ENCODE measurements at places on chromosomes 12 and 14.

DNA sequence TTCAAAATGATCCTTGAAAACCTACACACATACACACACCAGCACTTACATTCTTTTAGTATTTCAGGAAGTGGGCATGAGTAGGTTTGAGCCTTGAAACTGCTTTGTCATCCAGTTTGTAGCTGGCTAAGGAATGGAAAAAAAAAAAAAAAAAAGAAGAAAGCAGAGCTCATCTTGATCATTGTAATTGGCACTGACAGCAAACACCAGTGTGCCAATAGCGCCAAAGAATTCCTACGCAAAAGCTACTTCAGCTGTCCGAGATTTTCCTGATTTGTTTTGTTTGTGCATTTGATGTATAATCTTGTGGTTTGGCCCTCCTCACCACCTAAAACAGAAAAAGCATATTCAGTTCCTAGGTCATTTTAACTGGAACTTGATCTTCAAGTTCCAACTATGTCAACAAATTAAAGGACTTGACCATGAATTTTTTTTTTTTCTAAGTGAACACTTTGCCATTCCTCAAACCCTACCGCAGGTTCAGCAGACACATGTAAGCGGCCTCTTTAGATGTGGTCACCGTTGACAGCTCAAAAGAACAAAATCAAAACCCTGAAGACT, 57.3 kb downstream of the FLRT2 start:
- DNase-seq: no peak

DNA sequence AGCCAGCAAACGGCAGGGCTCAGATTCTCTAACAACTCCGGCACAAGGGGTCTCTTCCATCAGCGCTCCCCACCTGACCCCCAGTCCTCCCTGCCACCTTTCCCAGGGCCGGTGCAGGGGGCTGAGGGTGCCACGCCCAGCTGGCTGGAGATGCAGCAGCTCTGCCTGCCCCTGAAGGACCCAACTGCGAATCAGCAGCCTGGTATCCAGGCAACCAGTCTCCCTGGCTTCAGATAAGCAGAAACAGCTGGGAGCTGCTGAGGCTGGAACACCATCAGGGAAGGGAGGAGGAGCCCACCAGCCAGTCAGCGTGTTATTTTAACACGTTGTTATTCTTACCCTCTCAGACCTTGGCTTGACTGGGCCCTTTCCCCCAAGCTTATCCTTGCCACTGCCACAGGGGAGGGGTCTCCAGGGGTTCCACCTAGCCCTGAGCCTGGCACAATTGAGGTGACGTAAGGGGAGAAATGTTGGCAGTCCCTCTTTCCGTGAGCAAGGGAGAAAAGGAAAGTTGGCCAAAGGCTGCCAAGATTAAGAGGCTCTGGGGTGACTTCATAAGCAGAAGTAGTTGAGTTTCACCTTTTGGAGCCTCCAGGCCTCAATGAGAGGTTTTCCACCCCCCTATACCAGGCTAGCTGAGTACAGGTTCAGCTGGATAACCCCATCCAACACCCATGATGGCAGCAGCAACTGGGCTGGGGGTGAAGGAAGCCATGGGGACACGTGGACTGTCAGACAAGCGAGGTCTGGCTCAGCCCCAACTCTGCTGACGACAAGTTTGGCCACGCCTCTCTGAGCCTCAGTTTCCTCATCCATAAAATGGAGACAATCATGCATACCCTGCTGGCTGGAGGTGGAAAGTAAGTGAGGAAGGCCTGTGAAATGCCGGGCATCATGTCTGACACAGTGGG, 91.1 kb downstream of the IRF2BPL start:
- no peak for DNase-seq

DNA sequence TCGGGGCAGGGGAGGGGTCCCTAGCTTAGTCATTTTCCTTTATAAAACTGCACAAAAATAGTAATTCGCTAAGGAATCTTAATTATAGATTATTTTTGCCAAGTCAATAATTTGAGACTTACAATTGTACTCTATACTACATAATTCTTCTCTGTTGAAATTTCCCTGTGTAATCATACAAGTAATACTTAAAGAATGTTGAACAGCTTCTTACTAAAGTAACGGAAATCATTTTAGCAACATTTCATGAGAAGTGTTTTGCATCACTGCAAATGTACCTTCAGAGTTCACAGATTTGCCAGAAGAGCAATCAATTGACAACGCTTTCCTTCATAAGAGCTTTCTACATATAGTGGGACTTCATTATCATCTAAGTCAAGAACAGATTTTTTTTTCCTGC, 7.9 kb upstream of the GNG2 start:
- DNase-seq: no peak

GRCh38 chr14:105138551-105139111, 29.9 kb downstream of the JAG2 start:
- peak; percentile 39 for DNase-seq

- no peak for DNase-seq
Measured at GRCh38 chr14:47392326-47392725, 283.1 kb downstream of the MDGA2 start.

GRCh38 chr14:68894123-68894522, 85.0 kb downstream of the ACTN1 start:
- DNase-seq: no peak

GRCh38 chr14:74573421-74574089, 38.5 kb downstream of the LTBP2 start:
- no peak for DNase-seq

GRCh38 chr14:105918496-105919262, 392.3 kb downstream of the TMEM121 start:
- peak; percentile 30 for DNase-seq

GRCh38 chr12:124122722-124123121, 149.7 kb downstream of the ZNF664 start:
- no peak for DNase-seq

GRCh38 chr14:64951724-64952123, 9.2 kb upstream of the GPX2 start:
- no peak for DNase-seq

DNA sequence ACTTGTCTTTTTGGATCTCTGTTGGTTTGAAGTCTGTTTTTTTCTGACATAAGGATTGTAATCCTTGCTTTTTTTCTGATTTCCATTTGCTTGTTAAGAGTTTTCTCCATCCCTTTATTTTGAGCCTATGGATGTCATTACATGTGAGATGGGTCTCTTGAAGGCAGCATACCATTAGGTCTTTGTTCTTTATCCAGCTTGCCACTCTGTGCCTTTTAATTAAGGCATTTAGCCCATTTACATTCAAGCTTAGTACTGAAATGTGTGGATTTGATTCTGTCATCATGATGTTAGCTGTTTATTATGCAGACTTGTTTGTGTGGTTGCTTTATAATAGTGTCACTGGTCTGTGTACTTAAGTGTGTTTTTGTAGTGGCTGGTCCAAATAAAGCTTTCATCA, 100.0 kb downstream of the CCDC91 start:
- DNase-seq: no peak

GRCh38 chr14:49915085-49915484, 22.2 kb downstream of the ARF6 start:
- no peak for DNase-seq

GRCh38 chr14:74634481-74634880, 22.4 kb upstream of the LTBP2 start:
- DNase-seq: no peak

- DNase-seq: no peak
Measured at GRCh38 chr12:110498984-110499706, 2.8 kb downstream of the VPS29 start.

- DNase-seq: no peak
Measured at GRCh38 chr14:54025661-54026060, 69.0 kb upstream of the BMP4 start.

- DNase-seq: no peak
Measured at GRCh38 chr14:52026017-52026660, 36.8 kb downstream of the RTRAF start.

GRCh38 chr12:31629756-31630732, 29.4 kb upstream of the ETFBKMT start:
- no peak for DNase-seq

- no peak for DNase-seq
Measured at GRCh38 chr12:59041241-59042121, 121.2 kb upstream of the LRIG3 start.

GRCh38 chr14:69489495-69489894, 5.0 kb downstream of the PLEKHD1 start:
- no peak for DNase-seq

DNA sequence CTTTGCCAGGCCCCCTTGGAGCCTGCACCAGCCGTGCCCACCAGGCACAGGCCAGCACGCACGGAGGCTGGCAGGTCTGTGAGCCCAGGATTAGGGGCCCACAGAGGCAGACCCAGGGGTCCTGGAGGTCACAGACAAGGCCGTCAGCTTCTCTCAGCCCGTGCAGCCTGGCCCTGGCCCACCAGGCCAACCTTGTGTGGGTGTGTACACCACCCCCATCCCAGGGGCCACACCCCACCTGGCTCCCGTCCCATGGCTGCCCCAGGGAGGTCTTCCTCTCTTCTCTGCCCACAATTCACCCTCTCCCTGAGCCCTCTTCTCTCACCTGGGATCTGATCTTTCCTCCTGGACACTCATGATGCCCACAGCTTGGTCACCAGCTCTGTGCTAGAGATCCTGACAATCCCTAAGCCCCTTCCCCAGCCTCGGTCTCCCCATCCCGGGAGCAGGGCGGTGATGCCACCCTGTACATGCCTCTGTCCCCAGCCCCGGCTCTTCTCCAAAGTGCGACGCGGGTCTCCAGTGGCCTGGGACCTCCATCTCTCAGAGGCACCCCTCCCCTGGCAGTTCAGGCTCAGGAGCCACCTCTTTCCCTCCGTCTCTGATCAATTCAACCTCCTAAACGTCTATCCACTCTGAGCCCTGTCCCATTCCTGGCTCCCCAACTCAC, 31.1 kb upstream of the GPR132 start:
- DNase-seq: no peak

- no peak for DNase-seq
Measured at GRCh38 chr12:15638231-15638630, 151.0 kb downstream of the EPS8 start.

DNA sequence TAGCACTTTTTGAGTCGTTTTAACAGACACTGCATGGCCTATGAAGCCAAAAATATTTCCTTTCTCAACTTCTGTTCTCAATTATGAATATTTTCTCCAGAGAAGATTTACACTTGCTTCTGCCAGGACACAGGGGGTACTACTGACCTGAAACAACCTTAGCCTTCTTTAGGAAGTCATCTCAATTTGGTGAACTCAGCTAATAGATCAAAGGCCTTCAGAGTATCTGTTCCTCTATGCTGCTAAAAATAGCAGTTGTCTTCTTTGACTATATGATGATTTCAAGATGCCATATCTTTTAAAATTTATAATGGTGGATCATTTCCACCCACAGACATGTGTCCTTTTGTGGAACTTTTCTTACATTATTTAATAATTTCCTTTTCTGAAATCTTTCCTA, 14.0 kb upstream of the NDUFA12 start:
- no peak for DNase-seq

DNA sequence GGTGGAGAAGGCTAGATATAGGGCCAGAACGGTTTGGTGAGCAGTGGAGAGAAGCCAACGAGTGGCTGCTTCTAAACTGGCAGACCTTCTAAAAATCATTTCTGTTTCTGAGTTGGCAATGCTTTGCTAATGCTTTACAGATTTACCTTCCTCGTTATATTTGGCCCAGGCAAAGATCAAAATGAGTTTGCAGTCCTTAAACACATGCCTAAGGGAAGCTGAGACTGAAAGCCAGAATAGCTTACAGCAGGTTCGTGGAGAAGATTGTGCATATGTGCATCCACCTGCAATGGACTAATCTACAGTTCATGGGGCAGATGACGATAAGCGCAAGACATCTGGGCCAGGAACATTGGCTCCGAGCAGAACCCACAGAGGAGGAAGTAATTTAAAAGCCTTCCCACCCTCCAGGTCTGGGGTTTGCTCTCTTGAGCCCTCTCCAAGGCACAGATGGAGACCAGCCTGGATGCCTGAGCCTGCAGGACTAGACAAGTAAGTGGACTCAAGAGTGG, 99.4 kb downstream of the NINJ2 start:
- no peak for DNase-seq

- DNase-seq: no peak
Measured at GRCh38 chr12:1618489-1618888, 10.5 kb upstream of the WNT5B start.

- DNase-seq: no peak
Measured at GRCh38 chr12:42793166-42793565, 203.6 kb upstream of the PRICKLE1 start.

DNA sequence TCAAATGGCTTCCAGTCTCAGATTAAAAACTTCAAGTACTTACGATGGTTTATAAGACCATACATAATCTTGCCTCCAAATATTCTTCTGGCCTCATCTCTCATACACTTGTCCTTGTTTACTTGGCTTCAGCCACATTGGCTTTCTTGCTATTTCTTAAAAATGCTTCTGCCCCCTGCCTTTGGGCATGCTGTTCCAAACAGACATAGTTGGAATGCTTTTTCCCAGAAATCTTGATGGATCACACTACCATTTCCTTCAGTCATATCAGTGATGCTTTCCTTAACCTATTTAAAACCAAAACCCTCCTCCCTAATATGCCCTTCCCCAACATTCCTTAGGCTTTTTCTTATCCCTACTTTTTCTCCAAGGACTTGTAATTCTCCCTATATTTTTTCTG, 74.4 kb upstream of the PAWR start:
- no peak for DNase-seq

All from dorsolateral prefrontal cortex (tissue), 122 donors.